ENCODE measurements at places on chromosomes 2 and 18. TPM values are rescaled to one million over a fixed set of nuclear protein-coding genes. Genes with fewer than 3 reads are reported as not detected.

DNA sequence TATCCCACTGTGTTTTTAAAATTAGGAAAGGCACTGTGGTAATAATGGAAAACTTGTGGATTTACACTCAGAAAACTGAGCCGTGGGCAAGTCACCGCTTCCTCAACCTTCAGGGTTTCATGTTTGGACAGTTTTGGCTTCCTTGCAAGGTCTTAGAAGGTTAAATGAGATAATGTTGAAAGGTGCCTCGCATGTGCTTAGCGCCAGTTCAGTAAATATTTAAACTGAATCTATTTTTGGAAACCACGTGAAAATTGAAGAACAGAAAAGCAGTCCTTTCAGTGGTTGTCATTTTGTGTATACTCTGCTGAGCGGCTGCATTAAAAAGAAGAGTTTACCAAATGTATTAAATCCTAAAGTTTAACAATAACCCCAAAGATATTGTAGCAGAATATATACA lies 15.2 kb upstream of the AGAP1 start:
- DNase-seq, result no peak

- no peak for DNase-seq
Measured at GRCh38 chr2:19120941-19121750, 237.3 kb downstream of the OSR1 start.

- peak; percentile 65 for DNase-seq
Measured at GRCh38 chr2:30208453-30208852, 22.9 kb upstream of the LBH start.

GRCh38 chr2:120815292-120815691 lies 79.6 kb downstream of the GLI2 start:
- DNase-seq, result no peak

DNA sequence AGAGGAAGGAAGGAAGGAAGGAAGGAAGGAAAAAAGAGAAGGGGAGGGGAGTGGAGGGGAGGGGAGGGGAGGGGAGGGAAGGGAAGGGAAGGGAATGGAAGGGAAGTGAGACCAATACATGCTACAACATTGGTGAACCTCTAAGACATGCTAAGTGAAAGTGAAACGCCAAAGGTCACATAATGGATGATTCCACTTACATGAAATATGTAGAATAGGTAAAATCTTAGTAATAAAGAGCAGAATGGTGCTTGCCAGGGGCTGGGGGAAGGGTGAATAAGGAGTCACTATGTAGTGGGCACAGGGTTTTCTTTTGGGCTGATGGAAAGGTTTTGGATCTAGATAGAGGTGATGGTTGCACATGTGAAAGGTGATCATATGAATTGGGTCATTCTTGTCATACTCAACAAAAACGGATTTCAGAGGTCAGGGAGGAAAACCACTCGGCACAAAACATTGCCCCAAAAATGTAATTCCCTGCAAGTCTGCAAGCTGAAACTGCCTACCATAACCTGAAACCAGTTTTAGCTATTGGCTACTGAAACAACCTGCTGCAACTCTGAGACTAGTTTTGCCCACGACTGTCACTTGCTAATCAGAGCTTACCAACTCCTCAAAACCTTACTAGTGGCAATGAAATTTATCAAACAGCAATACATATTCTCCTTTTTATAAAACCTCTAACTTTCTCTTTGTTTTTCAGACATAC lies 59.2 kb downstream of the CCDC141 start:
- DNase-seq, result no peak

DNA sequence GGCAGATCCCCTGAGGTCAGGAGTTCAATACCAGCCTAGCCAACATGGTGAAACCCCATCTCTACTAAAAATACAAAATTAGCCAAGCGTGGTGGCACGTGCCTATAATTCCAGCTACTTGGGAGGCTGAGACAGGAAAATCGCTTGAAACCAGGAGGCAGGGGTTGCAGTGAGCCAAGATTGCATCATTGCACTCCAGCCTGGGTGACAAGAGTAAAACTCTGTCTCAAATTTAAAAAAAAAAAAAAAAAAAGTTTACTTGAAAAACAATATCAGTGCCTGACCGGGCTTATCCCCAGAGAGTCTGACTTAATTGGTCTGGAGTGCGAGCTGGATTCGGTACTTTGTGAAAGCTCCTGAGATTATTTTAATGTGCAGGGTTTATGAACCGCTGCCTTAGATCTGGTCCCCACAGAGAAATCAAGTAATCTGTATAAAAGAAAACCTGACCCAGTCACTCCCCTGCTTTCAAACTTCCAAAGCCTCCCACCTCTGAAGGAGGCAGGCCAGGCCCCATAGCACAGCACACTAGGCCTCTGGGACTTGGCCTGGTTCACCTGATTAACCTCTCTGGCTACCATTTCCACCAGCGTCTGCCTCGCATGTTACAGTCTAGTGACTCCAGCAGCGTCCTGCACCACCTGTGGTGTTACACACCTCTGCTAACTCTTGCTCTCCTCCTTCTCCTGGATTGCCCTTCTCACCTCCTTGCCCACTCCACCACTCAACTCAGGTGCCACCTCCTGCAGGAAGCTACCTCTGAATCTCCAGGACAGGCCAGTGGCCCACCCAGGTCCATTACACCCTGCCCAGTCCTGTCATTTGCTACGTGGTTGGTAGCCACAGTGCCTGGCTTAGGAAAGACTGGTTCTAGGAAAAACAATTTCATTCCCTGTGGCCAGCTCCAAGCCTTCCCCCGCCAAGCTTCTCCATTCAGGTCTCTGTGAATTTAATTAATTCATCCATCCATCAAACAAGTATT lies 114.3 kb upstream of the PPP1CB start:
- no peak for DNase-seq

- no peak for DNase-seq
Measured at GRCh38 chr2:96154506-96155380, 9.5 kb upstream of the DUSP2 start.

Gene MRPL33
- total RNA-seq, result 60.1 TPM
